ENCODE measurements at places on chromosomes 6 and 20.

GRCh38 chr6:13354331-13355042 is 26.1 kb upstream of the TBC1D7 start:
- no peak for DNase-seq

DNA sequence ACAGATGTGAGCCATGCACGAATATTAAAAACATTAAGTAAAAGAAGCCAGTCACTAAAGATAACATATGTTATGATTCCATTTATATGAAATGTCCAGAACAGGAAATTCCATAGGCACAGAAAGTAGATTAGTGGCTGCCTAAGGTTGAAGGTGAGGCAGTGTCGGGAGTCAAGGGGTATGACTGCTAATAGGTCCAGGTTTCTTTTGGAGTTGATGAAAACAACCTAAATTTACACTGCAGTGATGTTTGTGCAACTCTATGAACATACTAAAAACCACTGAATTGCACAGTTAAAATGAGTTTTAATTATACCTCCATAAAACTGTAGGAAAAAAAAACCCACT is 14.4 kb downstream of the SRPK1 start:
- DNase-seq: no peak

- DNase-seq: no peak
Measured at GRCh38 chr6:2560917-2561698, 189.6 kb downstream of the MYLK4 start.

GRCh38 chr20:62832212-62832922 is 15.5 kb downstream of the COL9A3 start:
- DNase-seq: peak; percentile 48

GRCh38 chr6:166433096-166433495 is 50.4 kb upstream of the MPC1 start:
- DNase-seq: no peak

- DNase-seq: no peak
Measured at GRCh38 chr6:168835991-168836390, 395.0 kb downstream of the SMOC2 start.

GRCh38 chr6:37653933-37654565 is 43.6 kb downstream of the MDGA1 start:
- DNase-seq: peak; percentile 79

GRCh38 chr6:140201787-140202458 is 827.5 kb upstream of the CITED2 start:
- DNase-seq: no peak

- peak; percentile 41 for DNase-seq
Measured at GRCh38 chr20:6829510-6830116, 62.1 kb downstream of the BMP2 start.

DNA sequence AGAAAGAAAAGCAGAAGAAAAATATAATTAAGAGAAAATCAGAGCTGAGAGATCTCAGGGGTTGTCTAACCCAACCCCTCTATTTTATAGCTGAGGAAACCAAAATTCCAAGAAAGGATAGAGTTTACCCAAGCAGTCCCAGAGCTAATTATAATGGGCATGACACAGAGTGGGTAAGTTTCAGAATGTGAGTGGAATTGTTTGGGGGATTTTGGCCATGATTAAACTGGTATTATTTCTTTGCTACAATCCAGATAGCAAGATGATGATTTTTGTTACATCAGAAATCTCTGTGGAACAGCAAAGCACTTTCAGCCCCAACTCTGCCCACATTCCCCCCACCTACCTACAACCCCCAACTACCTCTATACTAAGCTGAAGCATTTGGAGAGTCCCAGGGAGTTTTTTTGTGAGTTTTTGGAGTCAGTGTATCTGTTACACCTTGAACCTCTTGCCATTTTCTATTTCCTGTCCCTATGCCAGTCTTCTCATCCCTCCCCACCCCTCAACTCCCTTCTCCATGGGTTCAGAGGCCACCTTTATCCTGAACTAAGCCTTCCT is 24.7 kb downstream of the POFUT1 start:
- DNase-seq: no peak

GRCh38 chr6:76843054-76843822 is 620.1 kb downstream of the HTR1B start:
- DNase-seq: no peak

- no peak for DNase-seq
Measured at GRCh38 chr6:163489584-163489983, 75.1 kb downstream of the QKI start.

- DNase-seq: peak; percentile 20
Measured at GRCh38 chr20:5072756-5073659, 46.8 kb downstream of the PCNA start.

GRCh38 chr6:35687658-35688604 is 784 bp downstream of the FKBP5 start:
- DNase-seq: peak; percentile 80

DNA sequence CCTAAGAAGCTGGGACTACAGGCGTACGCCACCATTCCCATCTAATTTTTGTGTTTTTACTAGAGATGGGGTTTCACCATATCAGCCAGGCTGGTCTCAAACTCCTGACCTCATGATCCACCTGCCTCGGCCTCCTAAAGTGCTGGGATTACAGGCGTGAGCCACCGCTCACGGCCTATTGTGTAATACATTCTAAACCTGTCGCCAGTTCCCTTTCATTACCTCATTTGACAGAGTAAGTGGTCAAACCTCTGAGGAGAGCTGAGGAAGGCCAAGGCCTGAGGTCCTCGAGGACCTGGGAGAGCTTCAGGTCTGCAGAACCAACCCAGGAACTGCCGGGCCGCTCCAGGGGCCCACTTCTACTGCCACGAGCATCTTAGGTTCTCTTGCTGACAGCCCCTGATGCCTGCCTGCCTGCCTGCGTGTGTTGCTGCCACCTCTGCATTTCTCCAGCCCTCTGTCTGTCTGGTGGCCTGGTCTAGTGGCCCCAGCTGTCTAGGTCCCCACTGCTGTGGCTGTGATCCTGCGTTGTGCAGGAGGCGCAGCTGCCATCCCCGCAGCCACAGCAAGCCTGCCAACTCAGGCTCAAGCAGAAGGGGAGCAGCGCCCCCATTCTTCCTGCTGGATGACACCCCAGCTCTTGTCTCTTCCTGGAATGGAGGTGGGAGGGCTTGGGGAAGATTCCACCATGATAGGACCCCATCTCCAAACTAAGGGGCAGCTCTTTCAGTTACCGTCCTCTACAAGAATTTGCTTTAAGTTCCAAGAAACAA is 45.3 kb downstream of the PRR18 start:
- no peak for DNase-seq

- no peak for DNase-seq
Measured at GRCh38 chr20:20897145-20897544, 184.7 kb upstream of the RALGAPA2 start.

- no peak for DNase-seq
Measured at GRCh38 chr20:57791966-57792365, 82.2 kb upstream of the PMEPA1 start.

- peak; percentile 80 for DNase-seq
Measured at GRCh38 chr20:18628330-18628920, 40.6 kb downstream of the DTD1 start.

- no peak for DNase-seq
Measured at GRCh38 chr6:158608221-158608620, 36.3 kb downstream of the DYNLT1 start.

- DNase-seq: no peak
Measured at GRCh38 chr6:24836109-24836508, 37.4 kb upstream of the ARMH2 start.

- DNase-seq: no peak
Measured at GRCh38 chr20:13422637-13423036, 201.6 kb downstream of the ISM1 start.

- DNase-seq: peak; percentile 98
Measured at GRCh38 chr6:41682056-41682477, 43.8 kb downstream of the MDFI start.

DNA sequence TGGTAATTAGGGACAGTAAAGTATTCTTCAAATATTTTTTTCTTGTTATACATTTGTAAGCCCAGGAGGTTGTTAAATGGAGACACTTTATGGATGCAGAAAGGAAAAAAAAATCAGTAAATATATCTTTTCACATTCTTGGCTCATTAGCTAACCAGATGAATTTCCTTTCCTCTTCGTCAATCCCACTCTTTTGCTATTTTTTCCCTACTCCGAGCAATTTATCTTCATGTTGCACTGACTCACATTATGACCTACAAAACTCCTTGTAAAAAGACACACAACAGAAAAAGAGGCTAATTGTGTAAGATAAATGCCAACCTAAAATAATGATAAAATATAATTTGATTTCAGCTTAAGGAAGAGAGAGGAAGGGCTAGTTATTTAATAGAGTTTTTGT is 472.9 kb upstream of the ZNF337 start:
- DNase-seq: no peak

- DNase-seq: peak; percentile 65
Measured at GRCh38 chr6:22878324-22878701, 308.9 kb downstream of the HDGFL1 start.

- DNase-seq: no peak
Measured at GRCh38 chr6:145080651-145081050, 654.7 kb downstream of the EPM2A start.

All from GM23338 (cell line).